ENCODE measurements at places on chromosomes 11 and 22.

DNA sequence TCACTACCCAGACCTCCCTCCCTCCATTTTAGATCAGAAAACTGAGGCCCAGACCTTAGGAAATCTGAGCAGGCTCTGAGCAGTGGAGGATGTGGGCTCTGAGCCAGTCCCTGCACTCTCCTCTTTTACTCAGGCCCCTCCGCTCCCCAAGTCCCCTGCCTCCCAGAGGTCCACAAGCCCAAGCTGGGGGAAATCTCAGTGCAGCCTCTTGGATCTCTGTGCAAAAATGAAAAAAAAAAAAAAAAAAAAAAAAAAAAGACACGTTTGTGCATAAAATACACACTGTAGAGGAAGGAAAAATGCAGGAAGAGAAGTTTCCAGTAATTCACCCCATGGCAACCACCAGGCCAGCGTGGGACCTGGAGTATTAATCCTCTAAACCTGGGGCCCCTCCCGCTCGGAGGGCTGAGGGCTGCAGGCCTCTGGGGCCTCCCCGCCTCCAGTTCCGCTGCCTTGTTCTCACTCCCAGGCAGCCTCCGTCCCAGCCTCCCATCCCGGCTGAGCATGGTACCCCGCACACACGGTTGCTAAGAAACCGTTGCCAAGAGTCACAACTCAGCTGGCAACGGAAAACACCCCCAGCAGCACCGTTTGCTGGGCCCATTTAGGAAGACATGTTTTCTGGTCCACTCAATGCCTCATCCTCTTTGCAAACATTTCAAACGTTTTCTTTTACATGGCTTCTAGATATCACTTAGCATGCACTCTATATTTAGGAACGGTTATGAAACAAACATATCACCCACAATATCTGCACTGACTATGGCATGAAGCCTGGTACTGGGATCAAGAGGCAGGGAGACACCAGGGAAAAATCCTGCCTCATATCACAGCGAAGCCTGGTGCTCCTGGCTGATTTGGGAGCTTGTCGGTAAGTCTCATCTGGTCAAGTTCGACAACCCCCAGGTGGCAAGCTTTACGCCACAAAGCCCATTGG lies 227.5 kb downstream of the CTTN start:
- no peak for DNase-seq

DNA sequence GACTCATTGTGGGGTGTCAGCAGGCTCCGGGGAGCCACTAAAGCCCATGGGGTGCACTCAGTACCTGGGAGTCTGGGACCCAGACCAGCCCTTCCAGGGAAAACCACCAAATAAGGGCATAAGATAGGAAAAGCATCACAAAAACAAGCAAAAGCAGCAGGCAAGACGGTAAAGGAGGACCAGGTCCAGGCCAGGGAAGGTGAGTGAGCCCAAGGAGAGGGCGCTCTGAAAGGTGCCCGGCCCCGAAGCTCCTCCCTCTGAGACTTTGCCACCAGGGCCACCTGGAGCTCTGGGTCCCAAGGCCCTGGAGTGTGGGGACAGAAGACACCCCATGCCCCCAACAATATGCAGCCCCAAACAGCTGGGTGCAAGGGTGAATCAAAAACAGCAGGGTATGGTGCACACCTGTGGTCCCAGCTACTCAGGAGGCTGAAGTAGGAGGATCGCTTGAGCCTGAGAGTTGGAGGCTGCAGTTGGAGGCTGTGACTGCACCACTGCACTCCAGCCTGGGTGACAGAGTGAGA lies 5.2 kb upstream of the IL17REL start:
- no peak for DNase-seq

- DNase-seq = no peak
Measured at GRCh38 chr11:44784436-44784760, 57.6 kb downstream of the TSPAN18 start.

DNA sequence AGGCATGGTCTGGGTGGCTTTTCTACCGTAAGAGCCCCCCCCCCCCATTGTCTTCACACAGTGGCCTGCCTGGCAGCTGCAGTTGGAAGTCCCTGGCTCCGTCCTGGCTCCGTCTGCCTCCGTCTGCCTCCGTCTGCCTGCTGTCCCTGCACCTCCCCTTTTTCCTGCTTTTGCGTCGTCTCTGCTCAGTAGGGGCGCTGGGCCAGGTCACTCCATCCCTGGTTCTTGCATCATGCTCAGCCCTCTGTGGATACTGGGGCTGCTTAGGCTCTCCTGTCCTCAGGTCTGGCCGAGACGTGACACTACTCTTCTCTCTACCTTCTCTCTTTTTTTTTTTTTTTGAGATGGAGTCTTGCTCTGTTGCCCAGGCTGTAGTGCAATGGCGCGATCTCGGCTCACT lies 27.8 kb downstream of the AP2A2 start:
- DNase-seq = no peak

DNA sequence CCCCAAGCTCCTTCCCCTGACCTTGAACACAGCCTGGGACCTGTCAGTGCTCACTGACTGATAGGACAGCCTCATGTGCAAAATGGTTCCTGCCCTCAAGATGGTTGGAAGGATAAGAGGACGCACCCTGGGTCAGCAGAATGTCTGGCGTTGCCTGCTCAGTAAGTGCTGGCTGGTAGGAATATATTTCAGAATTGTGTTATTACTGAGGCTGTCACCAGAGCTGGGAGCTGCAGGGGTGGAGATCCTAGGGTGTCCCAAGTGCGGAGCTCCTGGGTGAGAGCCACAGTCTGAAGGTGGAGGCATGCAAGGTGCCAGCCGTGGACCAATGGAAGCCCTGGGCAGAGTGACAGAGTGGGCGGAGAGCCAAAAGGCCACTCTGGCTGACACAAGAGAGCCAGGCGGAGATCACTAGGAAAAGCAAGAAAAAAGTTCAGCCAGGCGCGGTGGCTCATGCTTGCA lies 1.0 kb upstream of the SEC14L4 start:
- no peak for DNase-seq

DNA sequence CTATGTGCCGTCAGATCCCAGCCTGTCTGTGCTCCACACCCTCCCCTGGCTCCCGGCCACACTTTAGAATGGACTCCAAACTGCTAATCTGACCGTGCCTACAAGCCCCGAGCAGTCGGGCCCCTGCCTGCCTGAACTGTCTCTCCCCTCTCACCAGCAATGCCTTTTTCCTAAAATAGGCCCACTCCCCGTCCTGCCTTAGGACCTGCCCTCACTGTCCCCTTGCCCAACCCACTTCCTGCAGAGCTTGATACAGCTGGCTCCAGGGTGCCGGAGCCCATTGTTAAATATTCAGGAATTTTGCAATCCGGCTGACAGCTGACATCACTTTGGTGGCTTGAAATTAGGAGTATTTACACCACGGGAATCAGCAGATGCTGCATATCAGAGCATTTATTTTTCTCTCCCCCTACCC lies 21.4 kb downstream of the MN1 start:
- DNase-seq = peak; percentile 71

DNA sequence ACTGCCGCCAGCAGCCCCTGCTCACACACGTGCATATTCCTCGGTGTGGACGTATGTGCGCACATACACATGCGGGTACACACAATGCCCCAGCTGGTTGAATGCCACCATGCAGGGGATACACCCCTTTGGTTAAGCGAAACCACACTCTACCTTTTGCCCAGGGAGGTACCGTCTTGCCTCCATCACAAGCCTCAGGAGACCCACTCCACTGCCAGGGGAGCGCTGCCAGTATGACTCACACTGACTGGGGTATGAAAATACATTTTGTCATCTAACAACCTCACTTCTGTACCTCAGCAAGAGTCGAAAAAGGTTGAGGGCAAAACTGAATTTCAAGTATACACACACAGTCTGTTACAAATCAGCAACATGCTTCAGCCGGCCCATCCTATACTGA lies 39.4 kb downstream of the TMEM45B start:
- DNase-seq = no peak

- no peak for DNase-seq
Measured at GRCh38 chr11:87803748-87804147, 371.5 kb downstream of the RAB38 start.
